ENCODE measurements at places on chromosomes 13 and 19.

DNA sequence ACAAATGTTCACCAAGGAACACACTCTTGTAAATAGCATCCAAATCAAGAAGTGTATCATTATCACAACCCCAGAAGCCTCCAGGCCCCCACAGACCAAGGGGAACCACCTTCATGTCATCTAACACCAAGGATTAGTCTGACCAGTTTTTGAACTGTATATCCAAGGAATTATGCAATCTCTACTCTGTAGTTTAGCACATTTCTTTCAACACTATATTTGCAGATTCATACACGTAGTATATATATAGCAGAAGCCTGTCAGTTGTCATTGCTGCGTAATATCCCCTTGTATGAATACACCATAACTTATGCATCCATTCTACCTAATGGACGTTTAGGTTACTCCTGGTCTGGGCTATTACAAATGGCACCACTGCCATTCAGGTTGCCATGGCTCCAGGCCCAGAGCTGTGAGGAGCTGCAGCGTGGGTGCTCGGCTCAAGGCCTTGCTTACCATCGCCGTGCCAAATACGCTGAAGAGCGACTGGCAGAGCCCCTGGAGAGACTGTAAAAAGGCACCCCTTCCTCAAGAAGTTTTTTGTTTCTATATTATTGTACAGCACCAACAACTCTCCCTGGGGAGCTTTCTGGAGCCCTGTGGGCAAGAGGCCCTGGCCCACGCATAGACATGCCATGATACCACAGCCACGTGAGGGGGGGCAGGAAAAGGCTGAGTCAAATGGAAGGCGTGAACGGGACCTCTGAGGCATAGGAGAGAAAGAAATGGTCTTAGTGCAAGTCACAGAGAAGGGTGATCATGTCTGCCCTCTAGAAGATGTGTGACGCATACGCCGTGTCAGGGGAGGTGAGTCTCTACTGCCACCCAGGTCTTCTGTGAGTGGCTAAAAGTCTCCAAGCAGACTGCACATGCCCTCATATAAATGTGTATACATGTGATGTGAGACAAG, 10.8 kb downstream of the LATS2 start:
- peak; percentile 35 for DNase-seq

DNA sequence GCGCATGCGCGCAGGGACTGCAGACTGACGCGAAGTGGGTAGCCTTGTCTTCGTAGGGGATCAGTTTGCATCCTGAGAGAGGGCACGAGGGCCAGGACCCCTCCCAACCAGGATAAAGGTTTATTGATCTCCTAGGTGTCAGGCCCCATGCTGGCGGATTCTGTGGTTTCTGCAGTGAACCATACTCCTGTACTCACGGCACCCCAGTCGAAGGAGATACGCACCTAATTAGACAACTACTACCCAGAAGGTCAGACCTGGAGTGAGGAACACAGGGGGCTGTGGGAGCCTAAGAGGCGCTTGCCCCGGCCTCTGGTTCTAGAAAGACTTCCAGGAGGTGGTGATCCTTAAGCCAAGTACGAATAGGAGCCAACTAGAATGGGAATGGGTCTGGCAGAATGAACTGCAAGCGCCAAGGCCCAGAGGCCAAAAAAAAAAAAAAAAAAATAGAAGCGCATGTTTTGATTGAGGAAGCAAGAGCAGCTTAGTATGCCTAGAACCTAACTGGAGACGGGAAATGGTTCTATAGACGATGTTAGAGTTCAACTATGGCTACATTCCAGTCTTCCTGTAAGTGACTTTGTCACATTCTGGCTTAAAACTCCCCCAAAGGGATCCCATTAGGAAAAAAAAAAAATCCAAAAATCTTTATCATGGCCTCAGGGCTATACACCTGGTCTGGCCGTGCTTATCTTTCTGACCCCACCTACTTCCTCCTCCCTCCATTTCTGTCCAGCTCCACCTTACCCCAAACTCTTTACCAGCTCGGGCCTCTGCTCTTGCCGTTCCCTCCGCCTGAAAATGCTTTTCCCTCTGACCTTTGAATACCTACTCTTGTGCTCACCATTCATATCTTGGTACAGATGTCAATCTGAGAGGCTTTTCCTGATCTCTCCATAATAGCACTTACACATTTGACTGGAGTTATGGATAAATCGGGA, 902 bp upstream of the ZNF428 start:
- DNase-seq: no peak

DNA sequence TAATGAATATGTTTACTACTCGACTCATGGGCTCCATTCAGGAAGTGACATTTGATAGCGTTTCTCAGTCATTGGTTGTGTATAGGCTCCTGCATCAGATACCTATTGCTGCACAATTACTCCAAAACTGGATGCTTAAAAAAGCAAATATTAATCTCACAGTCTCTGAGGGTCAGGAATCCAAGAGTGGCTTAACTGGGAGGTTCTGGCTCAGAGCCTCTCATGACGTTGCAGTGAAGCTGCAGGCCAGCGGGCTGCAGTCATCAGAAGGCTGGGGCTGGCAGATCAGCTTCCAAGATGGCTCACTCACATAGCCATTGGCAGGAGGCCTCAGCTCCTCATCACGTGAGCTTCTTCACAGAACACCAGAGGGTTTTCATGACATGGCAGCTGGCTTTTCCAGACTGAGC, 525.1 kb upstream of the NBEA start:
- DNase-seq: no peak

- no peak for DNase-seq
These were observed 4.8 kb downstream of the ATP4A start for GRCh38 chr19:35558400-35559280.
